ENCODE measurements at places on chromosomes 7 and 10. TPM values are rescaled to one million over a fixed set of nuclear protein-coding genes. Genes with fewer than 3 reads are reported as not detected.

The CFAP58 gene
- total RNA-seq, result 0.83 TPM

The SLC26A3 gene
- not detected for total RNA-seq

The MBLAC1 gene
- 4.4 TPM for total RNA-seq

The KAZALD1 gene
- total RNA-seq, result 2.1 TPM

The CTAGE4 gene
- total RNA-seq, result 0.31 TPM

The LDB3 gene
- total RNA-seq, result 0.24 TPM

The NYAP1 gene
- total RNA-seq, result 3.4 TPM

The C7orf57 gene
- not detected for total RNA-seq

The PTF1A gene
- not detected for total RNA-seq

The ZMIZ2 gene
- 7.9 TPM for total RNA-seq
